CD14-positive monocyte (primary cell): ENCODE measurements at places on chromosomes 7 and 10.

- DNase-seq: no peak
These were observed 87.1 kb downstream of the DYNC1I1 start for GRCh38 chr7:95859429-95859828.

- no peak for DNase-seq
These were observed 68.4 kb downstream of the FOXL3 start for GRCh38 chr7:358352-358751.

DNA sequence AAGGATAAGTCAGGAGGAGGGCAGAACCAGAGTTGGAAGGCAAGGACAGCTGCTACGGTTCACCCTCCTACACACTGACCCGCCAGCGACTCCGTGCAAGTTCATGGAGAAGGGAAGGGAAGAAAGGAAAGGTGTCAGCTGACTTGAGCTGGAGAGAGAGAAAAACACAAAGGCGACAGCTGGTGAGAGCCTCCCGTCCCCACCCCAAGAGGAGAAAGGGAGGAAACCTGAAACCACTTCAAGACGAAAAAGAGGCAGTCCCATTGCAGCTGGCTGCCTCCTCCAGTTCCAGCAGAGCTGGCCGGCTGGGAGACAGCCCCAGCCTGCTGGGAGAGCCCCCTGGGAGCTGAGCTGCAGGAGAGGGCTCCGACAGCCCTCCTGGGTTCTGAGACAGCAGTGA is 75.2 kb downstream of the PARD3 start:
- no peak for DNase-seq

GRCh38 chr7:70668606-70669358 is 463.2 kb upstream of the GALNT17 start:
- DNase-seq: no peak

DNA sequence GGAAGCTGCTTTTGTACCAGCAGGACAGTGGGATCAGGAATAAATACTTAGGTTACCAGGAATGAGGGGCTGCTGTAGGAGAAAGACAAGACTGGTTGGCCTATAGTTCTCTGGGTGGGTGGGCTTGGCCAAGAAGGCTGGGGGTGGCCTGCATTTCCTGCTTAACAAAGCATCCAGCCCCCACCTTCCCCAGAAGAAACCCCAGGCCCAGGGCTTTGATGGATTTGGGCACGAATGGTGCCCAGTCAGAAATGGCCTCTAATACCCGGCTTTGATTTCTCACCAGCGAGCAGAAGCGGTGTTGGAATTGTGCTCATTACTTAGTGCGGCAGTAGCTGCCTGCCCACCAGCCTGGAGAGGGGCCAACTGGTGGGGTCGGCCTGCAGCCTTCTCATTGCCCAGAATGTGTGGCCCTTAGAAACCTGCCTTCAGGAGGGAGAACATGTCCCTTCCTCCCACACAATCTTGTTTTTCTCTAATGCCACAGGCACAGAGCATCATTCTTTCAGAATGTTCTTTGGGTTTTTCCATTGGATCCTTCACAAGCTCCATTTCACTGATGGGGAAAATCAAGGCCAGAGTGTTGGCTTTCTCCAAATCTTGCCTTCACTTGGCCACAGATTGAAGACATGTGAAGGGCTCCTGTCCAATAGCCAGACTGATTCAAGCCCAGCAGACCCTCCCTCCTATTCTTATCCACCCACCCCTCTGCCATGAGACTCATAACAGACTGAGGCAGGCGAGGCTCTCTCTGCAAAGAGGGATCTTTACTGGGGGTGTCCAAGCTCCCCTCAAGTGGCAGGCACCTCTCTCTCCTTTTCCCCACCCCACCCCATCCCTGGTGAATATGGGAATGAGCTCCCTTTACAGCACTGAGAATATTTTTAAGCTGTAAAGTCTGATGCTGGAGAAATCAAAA is 2.5 kb downstream of the UNC5B start:
- DNase-seq: no peak

- no peak for DNase-seq
These were observed 5.2 kb downstream of the ANTXRL start for GRCh38 chr10:46291817-46292572.

DNA sequence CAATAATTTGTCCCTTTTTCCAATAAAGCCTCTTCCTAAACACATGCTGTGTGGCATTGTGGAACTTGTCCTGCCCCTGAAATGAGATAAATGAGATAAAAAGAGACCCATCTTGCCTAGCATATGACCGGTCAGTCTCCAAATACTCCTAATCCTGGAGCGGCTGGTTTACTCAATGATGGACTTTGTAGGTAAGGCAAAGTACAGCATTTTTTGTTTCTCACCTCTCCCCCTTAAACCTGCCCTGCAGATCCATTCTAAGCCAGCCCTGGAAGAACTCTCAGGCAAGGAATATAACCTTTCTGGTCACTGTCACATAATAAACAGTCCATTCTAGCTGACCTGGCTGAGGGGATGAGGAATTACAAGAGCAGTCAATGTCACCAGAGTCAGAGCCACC is 110.7 kb downstream of the C1GALT1 start:
- DNase-seq: no peak

GRCh38 chr10:88765816-88766215 is 6.0 kb downstream of the LIPN start:
- DNase-seq: peak; percentile 22

DNA sequence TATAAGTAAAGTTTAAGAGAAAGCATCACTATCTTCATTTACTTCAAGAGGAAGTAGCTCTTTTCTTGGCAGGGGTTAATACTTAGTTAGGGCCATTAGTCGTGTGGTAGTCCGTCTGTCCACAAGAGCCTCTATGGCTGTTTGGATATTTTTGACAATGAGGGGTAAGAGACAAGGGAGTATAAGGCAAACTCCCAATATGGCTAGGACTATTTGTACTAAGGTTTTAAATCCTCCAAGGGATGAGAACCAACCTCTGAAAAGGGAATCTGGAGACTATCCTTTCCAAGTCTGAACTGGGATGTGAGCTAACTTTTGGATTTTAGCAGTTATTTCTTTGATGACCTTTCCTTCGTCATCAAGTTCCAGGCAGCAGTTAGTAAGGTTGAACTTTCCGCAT is at the start of gene ZNF117:
ZNF117 (minus strand) TSS at position 101 of the 400 bp plus-strand sequence.
- no peak for DNase-seq

DNA sequence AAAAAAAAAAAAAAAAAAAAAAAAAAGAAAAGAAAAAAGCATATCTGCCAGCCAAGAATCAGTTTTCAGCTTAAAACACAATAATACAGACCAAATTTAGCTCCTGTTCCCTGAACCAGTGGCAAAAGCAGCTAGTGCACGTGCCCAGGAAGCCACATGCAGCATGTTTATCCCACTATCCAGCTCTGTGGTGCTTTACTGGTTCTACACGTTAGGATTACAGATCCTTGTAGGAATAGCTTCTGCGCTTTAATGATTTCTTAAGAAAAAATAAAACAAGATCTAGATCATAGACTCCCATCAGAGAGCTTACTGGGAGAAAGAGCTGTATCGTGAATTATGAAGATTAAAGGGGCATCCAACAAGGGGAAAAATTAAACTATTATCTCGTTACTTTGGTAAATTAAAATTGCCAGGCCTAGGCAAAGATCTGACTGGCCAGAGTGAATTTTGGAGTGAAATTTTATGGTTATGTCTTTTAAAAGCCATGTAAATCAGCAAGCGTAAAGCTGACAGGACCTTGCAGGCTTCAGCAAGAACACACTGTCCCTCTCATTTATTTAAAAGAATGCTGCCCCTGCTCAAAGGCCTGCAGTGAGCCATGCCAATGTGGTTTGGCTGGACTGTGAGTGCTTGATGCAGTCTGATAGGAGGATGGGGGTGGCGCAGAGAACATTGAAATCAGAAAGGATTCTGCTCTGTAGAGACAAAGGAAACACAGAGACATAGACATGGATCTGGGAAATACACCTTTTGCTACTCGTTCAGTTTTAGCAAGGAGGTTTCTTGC is 177.3 kb upstream of the PHYHIPL start:
- DNase-seq: no peak

- no peak for DNase-seq
These were observed 11.7 kb downstream of the C1QL3 start for GRCh38 chr10:16509996-16510395.

- DNase-seq: no peak
These were observed 13.8 kb downstream of the ADAM12 start for GRCh38 chr10:126374435-126374834.

DNA sequence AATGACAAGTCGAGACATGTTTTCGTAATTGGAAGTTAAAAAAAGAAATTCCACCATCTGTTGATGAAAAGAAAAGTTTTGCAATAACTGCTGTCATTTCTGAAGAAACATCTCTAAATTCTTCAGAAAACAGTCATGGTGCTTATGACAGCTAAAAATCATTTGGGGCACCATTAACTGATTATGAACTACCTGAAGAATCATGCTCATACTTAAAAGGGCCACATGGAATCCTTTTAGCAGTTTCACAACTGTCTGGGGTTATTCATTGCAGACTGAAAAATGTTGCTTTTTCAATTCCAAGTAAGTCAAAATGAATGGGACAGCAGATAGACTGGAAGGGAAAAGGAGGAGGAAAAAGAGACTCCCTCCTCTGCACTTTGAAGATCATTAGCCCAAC is 134.2 kb downstream of the CHN2 start:
- DNase-seq: peak; percentile 29

GRCh38 chr7:23486002-23486773 is 15.9 kb upstream of the IGF2BP3 start:
- no peak for DNase-seq
